ENCODE measurements at places on chromosomes 6 and 20.

DNA sequence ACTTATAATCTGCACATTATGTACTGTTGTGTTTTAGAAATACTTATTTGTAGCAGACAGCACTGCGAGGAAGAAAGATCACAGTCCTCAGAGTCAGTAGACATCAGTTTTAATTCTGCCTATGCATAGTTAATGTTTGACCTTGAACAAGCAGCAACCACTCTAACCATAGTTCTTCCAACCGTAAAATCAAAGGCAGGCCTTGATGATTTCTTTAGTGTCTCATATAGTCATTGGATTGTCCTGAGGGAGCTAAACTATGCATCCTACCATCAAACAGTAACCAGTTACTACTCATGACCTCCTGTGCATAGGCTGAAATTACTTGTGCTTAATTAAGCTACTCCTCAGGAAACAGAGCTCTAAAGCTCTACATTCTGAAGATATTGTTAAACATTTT, 294.8 kb upstream of the STXBP5 start:
- no peak for DNase-seq

DNA sequence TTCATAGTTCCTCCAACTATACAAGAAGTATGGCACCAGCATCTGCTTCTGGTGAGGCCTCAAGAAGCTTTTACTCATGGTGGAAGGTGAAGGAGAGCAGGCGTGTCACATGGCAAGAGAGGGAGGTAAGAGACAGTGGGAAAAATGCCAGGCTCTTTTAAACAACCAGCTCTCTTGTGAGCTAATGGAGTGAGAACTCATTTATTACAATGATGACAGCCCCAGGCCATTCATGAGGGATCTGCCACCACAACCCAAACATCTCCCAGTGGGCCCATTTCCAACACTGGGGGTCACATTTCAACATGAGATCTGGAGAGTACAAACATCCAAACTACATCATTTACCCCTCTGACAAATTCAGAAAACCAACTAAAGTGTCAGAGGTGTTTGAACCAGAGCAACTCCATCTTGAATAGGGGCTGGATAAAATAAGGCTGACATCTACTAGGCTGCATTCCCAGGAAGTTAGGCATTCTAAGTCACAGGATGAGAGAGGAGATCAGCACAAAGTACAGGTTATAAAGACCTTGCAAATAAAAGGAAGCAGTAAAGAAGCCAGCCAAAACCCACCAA, 2.2 kb upstream of the UBD start:
- no peak for DNase-seq

GRCh38 chr6:31763619-31763940, 1.1 kb downstream of the SAPCD1 start:
- no peak for DNase-seq

DNA sequence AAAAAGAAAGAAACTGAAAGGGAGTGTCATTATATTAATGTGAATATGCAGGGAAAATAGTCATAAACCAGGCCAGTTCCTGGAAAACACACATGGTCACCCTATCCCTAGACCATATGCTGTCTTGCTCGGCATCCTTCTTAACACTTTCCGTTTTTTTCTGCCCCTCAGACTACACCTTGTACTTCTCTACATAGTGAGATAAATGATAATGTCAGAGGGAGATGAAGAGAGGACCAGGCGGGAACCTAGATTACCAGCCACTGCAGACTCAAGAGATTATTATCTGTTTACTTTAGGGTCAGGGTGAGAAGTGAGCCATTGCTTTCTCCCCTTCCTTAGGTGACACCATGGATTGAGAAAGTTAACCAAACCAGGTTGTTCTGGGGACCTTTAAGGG, 3.7 kb upstream of the RPP21 start:
- DNase-seq = no peak

Data from T-helper 1 cell (primary cell).